ENCODE measurements at places on chromosomes 12 and 14. TPM values are rescaled to one million over a fixed set of nuclear protein-coding genes. Genes with fewer than 3 reads are reported as not detected.

Gene MRPL42
- 92.9 TPM for polyA plus RNA-seq

Gene HOXC12
- polyA plus RNA-seq: not detected

Gene CMAS
- polyA plus RNA-seq: 40.3 TPM

GRCh38 chr14:105473677-105474482, 741 bp upstream of the CRIP2 start:
- peak; percentile 42 for DNase-seq

- no peak for DNase-seq
Observed at GRCh38 chr12:5343711-5344110, 88.2 kb upstream of the NTF3 start.

- no peak for DNase-seq
Observed at GRCh38 chr12:4432878-4433744, 12.5 kb downstream of the FGF6 start.

- DNase-seq: no peak
Observed at GRCh38 chr12:14681190-14681589, 15.2 kb downstream of the GUCY2C start.

DNA sequence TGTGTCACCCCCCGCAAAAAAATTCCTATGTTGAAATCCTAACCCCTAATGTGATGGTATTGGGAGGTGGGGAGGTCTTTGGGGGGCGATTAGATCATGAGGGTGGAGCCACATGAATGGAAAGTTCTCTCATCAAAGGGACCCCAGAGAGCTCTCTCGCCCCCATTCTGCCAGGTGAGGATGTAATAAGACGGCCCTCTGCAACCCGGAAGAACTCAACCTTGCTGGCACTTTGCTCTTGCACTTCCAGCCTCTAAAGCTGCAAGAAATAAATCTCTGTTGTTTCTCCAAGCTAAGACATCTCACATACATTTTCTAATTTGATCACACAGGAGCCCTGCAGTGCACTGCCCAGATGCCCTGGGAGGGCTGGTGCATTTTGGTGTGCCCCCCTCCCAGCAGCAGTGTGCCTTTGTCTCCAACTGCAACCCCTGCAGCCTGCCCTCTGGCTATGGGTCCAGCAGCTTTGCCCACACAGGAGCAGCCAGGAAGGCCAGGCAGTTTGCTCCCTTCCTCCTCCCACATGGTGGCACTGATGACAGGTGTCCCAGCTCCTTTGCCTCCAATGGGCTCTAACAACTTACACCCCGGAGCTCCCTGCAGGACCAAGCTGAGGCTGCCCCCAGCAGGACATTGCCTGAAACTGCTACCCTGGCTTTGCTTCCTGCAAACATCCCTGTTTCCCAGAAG, 59.3 kb downstream of the C14orf132 start:
- DNase-seq: no peak

DNA sequence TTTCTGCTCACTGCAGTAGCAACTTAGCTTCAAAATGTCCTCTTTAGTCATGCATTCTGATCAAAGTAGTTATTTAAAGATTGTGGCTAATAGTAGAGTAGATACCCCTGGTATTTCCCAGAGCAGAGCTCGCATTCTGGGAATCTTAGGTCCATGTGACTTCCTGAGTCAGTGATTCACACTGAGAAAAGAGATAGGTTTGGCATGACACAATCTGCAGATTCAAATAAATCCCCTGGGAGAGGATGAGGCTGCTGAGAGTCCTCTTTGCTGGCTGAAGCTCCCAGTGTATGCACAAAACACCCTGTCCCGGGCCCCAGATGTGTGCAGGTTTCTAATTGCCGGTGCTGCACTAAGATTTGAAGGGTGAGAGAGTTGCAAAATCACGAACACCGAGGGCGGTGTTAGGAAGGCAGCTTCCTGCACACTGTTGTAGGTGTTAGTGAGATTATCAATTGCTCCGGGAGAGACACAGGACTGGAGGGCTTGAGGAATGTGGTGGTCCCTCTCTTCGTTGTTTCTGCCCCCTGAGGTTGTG, 233.2 kb downstream of the NRXN3 start:
- DNase-seq: no peak

GRCh38 chr14:69673578-69674305, 62.3 kb downstream of the SUSD6 start:
- DNase-seq: no peak

- DNase-seq: peak; percentile 96
Observed at GRCh38 chr12:121917950-121918678, at the start of gene CFAP251. Gene CFAP251, plus strand, starts transcription at chr12:121918592. Its CDS starts 2,714 bp downstream, at chr12:121921306.

- no peak for DNase-seq
Observed at GRCh38 chr12:93191956-93192355, 185.8 kb upstream of the NUDT4 start.

GRCh38 chr12:105445649-105446048, 115.2 kb downstream of the C12orf75 start:
- no peak for DNase-seq

- DNase-seq: peak; percentile 84
Observed at GRCh38 chr12:7129872-7130691, at the start of gene CLSTN3. Gene CLSTN3, plus strand, starts transcription at chr12:7130371. Its CDS starts 278 bp downstream, at chr12:7130649.

DNA sequence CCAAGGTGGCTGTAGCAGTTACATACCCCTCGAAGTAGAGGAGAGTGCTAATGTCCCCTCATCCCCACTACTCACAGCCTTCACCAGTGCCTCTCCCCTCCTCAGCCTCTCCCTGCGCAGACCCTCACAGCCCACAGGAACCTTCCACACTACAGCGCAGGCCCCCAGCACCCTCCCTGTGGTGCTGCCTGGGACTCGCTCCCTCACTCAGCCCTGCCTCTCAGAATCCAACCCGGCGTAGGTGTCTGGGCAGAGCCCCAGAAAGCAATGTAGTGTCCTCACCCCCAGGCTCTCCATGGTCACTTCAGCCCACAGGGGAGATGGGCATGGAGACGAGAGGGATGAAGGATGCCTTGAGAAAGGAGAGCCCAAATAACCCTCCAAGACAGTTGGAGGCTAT, 10.9 kb upstream of the ZNF740 start:
- DNase-seq: no peak

DNA sequence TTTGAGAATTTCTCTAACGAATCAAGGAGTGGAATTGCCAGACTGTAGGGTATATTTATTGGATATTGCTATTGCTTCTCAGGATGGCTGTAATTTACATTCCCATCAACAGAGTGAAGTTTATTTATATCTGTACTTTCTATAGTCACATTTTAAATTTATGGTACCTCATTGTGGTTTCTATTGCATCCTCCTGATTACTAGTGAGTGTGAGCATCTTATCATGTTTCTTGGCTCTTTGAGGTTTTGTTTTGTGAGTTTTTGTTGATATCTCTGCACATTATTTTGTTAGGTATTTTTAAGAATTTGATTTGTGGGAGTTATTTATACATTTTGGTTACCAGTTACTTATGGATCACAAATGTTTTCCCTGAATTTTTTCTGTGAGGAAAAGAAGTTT, 13.9 kb downstream of the DNM1L start:
- no peak for DNase-seq

GRCh38 chr14:51516706-51517395, 134.9 kb upstream of the FRMD6 start:
- no peak for DNase-seq

DNA sequence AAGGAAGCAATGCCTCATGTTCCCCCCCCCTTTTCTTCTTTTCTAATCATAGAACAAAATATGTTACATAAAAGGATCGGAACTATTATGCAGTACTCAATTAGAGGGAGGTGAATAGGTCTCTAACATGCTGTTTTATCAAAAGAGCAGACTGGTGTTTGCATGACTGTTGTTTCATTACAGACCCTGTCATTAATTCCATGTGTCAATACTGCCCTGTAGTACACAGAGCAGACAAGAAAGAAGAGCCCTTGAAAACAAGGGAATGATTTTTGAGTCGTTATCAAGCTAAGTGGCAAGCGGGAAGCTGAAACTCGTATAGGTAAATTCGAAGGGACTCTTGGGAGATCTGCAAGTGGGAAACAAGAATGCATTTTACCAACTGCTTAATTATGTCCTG, 76.9 kb upstream of the TMEM263 start:
- no peak for DNase-seq

Measured in immature natural killer cell (primary cell).